ENCODE measurements at places on chromosomes 4 and X.

GRCh38 chr4:121583396-121583795 lies 113.4 kb downstream of the ANXA5 start:
- no peak for DNase-seq

DNA sequence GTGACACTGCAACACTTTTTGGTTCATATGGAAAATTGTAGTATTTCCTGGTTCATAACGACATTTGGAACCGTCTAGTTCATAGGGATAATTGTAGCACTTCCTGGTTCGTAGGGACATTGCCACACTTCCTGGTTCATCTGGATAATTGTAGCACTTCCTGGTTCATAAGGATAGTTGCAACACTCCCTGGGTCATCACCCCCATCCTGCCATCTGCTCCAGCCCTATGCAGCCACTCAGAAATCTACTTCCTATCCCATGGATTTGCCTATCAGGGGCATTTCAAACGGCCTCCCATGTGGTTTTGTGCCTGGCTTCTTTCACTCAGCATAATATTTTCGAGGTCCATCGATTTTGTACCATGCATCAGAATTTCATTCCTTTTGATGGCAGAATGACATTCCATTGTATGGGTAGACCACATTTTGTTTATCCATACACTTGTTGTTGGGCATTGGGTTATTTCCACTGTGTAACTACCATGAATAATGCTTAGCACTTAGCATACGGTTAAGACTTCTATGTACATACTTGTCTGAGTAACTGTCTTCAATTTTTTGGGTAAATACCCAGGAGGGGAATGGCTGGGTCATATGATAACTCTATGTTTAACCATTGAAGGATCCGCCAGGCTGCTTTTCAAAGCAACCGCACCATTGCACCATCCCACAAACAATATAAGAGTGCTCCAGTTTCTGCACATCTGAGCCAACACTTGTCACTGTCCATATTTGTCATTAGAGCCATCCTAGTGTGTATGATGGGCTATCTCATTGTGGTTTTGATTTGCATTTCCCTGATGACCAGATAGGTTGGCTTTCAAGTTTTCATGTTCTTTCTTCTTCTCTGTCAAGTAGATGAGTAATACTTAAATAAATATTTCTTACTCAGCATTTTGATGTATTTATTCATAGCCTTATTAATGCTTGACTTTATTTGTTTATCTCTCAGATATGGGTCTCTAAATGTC lies 58.3 kb upstream of the CD99 start:
- no peak for DNase-seq

DNA sequence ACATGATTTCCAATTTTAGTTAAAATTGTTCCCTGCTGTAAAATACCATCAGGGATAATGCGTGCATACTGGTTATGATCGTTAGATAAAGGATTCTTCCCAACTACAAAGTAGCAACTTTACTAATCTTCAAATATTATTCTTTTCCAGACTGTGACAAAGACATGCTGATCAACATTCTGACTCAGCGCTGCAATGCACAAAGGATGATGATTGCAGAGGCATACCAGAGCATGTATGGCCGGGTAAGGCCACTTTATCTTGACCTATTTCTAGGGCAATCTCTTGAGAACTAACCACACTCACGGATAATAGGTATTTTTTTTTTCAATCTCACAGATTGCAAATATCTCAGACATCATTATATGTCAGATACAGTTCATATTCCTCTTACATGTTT lies 47.0 kb downstream of the ANXA10 start:
- peak; percentile 92 for DNase-seq

GRCh38 chrX:47831788-47832187 lies 4.9 kb upstream of the ZNF81 start:
- peak; percentile 36 for DNase-seq

- DNase-seq = peak; percentile 50
Observed at GRCh38 chr4:164731827-164732474, 22.0 kb upstream of the SMIM31 start.

DNA sequence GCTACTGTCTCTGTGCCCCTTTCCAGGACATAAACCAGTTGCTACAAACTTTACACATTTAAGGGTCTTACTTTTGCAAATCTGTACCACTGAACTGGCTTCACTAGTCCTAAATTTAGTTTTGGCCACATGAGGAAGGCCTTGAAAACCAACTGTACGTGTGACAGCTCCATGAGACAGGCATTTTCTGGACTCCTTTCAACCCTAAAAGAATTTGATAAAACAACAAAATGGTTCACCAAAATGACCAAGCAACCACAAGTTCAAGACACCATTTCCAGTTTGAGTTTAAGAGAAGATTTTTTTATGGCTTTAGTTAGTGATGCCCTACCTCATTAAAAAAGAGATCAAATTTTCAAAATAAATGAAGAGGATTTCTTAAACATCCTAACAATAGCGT lies 246.4 kb downstream of the ZNF674 start:
- DNase-seq = peak; percentile 20
